ENCODE measurements at places on chromosomes 3 and 15. TPM values are rescaled to one million over a fixed set of nuclear protein-coding genes. Genes with fewer than 3 reads are reported as not detected.

DNA sequence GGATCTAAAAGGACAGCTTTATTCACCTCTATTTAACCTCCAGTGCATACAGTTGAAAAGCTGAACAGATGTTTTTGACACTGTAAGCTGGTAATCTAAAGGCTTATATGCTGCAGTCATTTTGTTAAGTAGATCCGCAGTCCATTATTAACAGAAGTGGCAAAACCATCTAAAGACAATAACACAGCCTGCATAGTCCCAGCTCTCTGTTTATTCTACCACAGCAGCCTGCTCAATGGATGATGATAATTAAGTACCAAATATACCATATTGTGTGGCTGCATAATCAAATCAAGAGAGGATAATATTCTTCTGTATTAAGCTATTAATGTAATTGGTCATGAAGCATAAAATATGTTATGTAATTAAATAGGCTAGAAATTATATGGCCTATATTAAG is 207.1 kb downstream of the MEIS2 start:
- DNase-seq: no peak

Gene HIGD2B
- polyA plus RNA-seq: not detected

- DNase-seq: no peak
Measured at GRCh38 chr3:194488055-194488742, 1.4 kb upstream of the ATP13A3 start.

DNA sequence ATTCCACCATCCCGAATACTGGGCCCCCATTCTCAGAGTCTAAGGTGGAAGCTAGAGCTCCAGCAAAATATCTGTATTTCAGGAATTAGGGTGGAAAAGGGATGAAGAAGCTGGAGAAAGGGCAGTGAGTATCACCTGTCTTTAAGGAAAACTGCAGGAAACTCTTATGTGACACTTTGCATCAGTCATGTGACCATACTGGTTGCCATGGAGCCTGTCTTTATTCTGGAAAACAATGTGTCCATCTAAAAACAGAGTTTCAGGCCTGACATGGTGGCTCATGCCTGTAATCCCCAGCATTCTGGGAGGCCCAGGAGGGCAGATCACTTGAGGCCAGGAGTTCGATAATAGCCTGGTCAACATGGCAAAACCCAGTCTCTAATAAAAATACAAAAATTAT is 52.9 kb upstream of the FSIP1 start:
- no peak for DNase-seq

- DNase-seq: no peak
Measured at GRCh38 chr15:42139596-42139995, 16.8 kb downstream of the PLA2G4F start.

DNA sequence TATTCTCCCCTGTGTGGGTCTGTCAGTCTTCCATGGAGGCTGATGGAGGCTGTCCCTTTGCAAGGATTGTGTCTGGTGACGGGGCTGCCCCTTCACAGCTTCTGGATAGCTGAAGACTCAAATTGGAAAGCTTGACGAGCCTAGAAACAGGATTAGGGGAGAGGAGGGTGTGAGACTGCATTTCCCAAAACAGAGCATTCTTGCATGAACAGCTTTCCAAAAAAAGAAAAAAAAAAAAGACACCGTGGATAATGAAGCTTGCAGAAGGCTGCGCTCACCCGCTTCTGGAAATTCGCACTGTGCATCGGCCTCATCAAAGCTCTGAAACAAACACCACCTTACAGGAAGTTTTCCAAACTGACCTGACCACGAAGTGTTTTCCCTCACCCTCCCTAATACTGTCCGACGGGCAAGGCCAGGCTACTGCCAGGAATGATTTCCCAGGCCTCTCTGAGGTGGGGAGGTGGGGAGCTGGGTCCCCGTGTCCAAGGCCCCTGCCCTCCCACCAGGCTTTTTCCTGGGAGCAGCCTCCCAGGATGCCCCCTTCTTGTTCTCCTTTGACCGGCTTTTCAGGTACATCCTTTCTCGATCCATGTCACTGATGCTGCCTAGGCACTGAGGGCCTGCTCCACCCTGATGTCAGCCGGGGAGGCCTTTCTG is 24.9 kb upstream of the MUC4 start:
- no peak for DNase-seq

Gene FAM240A
- not detected for polyA plus RNA-seq

- no peak for DNase-seq
Measured at GRCh38 chr3:150015901-150016300, 45.2 kb upstream of the PFN2 start.

Gene CADPS
- not detected for polyA plus RNA-seq

- no peak for DNase-seq
Measured at GRCh38 chr3:56282341-56282740, 185.9 kb downstream of the ERC2 start.

DNA sequence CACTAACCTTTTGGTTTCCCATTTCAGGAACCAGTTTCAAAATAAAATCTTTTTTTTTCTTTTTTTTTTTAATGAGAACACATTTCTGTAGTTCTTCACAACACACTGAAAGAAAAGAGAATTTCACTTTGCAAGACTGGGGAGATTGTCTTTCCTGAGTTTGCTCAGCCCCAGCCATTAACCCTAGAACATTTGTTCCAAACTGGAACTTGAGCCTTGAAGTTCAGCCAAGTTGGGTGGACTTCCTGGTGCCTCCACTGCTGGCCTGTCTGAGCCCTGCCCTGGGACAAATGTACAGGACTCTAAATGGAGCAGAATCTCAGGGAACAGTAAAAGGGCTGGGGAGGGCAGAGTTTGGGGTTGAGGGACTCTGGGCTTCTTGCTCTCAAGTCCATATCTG is 196.4 kb upstream of the LPP start:
- no peak for DNase-seq

DNA sequence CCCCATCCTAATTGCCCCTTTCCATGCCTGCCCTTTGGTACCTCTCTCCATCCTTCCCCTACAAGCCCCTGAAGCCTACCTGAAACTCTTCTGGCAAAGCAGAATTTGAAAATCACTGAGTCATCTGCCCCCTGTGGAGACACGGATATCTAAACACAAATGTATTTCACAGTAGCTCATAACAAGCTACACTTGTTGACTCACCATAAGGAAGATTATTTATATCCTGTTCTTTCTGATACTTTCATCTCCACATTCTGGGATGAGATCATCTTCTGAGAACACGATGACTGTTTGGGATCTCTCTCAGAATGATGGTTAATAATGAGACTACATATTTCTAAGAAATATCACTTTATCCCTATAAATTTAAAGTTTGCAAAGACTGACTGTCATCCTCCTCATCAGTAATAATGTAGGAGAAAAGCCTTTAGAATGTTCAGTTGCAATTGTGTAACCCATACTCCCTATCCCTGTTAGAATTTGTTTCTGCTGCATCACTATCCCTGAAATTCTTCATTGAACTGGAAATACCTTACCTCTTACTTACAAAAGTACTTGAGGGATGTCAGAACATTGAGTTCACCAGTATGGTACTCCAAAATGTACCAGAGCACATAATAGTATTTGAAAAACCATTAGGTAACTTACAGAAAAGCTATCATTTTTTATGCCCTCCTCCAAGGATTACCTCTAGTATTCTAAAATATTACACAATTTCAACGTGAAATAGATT is 116.1 kb upstream of the IL12A start:
- no peak for DNase-seq

Gene XRN1
- 10.0 TPM for polyA plus RNA-seq

GRCh38 chr3:97297032-97297431 is 467.5 kb upstream of the ARL6 start:
- DNase-seq: no peak

Gene ZIC4
- not detected for polyA plus RNA-seq

- DNase-seq: no peak
Measured at GRCh38 chr15:71658827-71659729, 151.3 kb upstream of the NR2E3 start.

- DNase-seq: no peak
Measured at GRCh38 chr3:72574144-72574543, 274.1 kb downstream of the SHQ1 start.

DNA sequence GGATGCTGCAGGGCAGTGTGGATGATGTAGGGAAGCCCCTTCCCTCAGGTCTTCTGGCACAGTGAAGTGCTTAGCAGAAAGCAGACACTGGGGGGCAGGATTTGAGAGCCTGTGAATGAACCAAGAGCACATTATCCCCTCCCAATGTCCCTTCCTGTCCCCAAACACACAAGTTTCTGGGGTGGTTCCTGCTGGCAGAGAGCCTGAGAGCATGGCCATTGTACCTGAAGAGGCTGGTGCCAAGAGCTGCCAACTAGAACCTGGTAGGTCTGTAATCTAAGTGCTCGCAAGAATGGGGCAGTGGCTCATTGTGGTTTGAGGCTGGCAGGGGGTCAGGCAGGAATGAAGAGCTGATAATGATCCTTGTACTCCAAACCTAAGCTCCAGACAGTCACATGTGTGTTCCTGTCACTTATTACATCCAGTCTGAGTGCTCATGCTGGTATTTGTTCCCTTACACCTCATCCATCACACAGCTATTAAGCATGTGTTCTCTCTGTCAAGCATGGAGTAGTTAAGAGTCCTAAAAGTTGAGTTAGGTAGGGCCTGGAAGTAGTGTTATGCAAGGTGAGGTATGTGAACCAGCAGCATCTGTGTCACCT is 6.7 kb upstream of the CCR1 start:
- no peak for DNase-seq

Gene CFAP100
- not detected for polyA plus RNA-seq

DNA sequence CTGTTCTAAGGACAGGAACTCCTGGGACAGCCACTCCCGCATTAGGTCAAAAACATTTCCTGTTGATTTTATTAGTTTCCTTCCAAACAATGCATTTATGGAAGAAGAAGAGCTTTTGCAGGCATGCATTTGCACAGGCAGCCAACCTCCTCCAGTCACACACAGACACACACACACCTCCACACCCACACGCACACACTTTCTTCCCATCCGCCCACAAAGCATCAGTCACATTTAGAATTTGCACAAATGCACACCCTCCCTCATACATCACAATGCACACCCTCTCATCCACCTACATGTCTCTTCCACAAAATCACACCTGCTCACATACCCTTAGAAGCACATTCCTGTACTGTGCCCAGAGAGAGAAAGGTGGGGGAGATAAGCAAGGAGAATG is 4.1 kb upstream of the TYRO3 start:
- no peak for DNase-seq

- no peak for DNase-seq
Measured at GRCh38 chr15:91348752-91349500, 248.9 kb downstream of the SV2B start.

- no peak for DNase-seq
Measured at GRCh38 chr3:164550857-164551256, 527.4 kb downstream of the SI start.
